ENCODE measurements at places on chromosomes 16 and 17.

DNA sequence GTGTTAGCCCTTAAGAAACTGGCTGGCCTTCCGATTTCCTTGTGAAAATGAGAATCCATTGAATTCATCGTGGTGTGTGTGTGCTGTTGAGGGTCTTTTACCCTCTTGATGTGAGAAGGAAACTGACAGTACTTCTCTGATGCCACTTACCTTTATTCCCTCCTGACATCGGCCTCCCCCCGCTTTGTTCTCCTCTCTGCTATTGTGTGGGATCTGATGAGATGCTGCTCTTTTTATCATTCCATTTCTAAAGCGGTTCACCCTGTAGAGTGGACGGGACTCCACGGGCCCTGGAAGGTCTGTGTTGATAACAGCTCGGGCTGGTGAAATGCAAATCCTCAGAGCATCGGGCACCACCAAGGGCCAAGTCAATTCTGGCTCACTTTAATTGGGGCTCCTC lies 69.8 kb downstream of the MARCHF10 start:
- peaks cover 17% of the 10 kb centered on the region for H3K27me3 ChIP-seq
- peak overlapping the region; percentile 25 for H3K4me3 ChIP-seq
- ATAC-seq, result no peak
- peak overlapping the region; percentile 62 for H3K27ac ChIP-seq

DNA sequence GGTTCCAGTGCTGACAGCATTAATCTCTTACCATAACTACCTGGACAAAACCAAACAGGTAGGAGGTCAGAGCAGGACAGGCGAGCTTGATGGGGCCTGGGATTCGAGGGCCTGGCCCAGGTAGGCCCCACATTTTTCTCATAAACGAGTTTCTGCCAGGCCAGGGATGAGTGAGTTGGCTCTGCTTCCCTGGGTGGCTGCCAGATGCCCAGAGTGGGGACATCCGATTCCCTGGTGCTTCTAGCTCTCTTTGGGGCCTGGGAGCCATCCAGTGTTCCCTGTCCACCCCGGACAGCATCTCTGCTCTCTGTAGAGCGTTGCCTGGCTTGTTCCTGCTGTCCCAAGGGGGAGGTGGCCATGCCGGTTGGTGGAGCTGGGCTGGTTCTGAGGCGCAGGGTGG lies 25.1 kb downstream of the TSC2 start:
- H3K4me3 ChIP-seq, result no peak overlapping the region
- H3K36me3 ChIP-seq, result peaks cover 22% of the 10 kb centered on the region
- H3K27me3 ChIP-seq, result no peaks in the 10 kb centered on the region
- no peak overlapping the region for H3K27ac ChIP-seq
- H3K4me1 ChIP-seq, result no peaks in the 10 kb centered on the region
- no peak for ATAC-seq

GRCh38 chr17:81392909-81393654 lies 2.2 kb upstream of the BAHCC1 start:
- peaks cover 30% of the 10 kb centered on the region for H3K27me3 ChIP-seq
- no peak overlapping the region for H3K4me3 ChIP-seq
- H3K4me1 ChIP-seq, result peaks cover 3% of the 10 kb centered on the region

DNA sequence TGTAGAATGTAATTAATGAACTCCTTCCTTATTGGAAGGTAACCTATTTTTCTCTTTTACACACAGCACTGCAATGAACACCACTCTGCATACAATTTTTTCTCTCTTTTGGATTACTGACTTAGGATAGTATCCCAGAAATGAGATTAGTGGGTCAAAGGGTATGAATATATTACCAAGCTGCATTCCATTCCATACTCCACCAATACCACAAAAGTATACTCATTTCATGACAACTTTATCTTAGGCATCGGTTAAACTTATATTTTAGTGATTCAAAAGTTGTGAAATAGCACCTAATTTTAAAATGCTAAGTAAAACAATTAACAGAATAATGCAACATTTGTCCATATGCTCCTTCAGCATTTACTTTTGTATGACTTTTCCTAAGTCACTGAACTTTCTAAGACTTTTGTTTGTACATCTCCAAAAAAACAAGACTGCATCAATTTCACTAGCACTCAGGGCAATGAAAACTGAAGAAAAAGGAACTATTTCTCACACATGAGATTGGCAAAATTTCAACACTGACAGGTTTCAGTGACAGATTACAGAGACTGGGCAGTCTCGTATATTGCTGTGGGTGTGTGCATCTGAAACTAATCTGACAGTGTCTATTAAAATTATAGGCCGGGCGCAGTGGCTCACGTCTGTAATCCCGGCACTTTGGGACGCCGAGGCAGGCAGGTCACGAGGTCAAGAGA lies 32.1 kb downstream of the HELZ start:
- peaks cover 44% of the 10 kb centered on the region for H3K36me3 ChIP-seq
- no peaks in the 10 kb centered on the region for H3K27me3 ChIP-seq
- H3K4me3 ChIP-seq, result no peak overlapping the region
- no peaks in the 10 kb centered on the region for H3K4me1 ChIP-seq

- H3K27ac ChIP-seq, result no peak overlapping the region
- no peaks in the 10 kb centered on the region for H3K36me3 ChIP-seq
- H3K4me1 ChIP-seq, result no peaks in the 10 kb centered on the region
- H3K27me3 ChIP-seq, result peaks cover 4% of the 10 kb centered on the region
- H3K4me3 ChIP-seq, result no peak overlapping the region
These were observed 66.3 kb upstream of the MYOCD start for GRCh38 chr17:12599186-12599920.

GRCh38 chr17:5283571-5284315 lies 1.7 kb downstream of the RABEP1 start:
- peaks cover 41% of the 10 kb centered on the region for H3K36me3 ChIP-seq
- no peaks in the 10 kb centered on the region for H3K27me3 ChIP-seq
- ATAC-seq, result no peak
- H3K4me1 ChIP-seq, result peaks cover 29% of the 10 kb centered on the region

DNA sequence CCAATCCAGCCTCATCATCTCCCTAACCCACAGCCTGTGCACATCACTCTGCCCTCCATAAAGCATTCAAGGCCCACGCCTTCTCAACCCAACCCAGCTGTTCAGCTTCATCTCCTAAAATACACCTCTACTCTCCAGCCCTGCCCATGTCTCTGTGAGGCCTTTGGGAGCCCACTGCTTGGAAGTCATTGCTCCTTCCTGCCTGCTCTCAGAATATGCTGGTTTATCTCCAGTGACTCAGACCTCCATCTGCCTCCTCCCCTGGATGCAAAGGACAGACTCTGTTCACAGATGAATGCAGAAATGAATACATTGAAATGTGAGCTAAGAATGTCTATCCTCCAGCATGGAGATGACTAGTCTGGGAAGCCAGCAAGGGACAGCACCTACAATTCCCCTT lies 19.0 kb downstream of the KCNG4 start:
- peaks cover 15% of the 10 kb centered on the region for H3K27me3 ChIP-seq
- no peak overlapping the region for H3K27ac ChIP-seq
- ATAC-seq, result no peak
- H3K4me3 ChIP-seq, result no peak overlapping the region
- no peaks in the 10 kb centered on the region for H3K4me1 ChIP-seq
- H3K36me3 ChIP-seq, result no peaks in the 10 kb centered on the region

- peaks cover 5% of the 10 kb centered on the region for H3K4me1 ChIP-seq
- ATAC-seq, result no peak
These were observed 69.0 kb downstream of the CHD9 start for GRCh38 chr16:53123747-53124146.

GRCh38 chr16:69848637-69849545 lies 86.8 kb downstream of the WWP2 start:
- H3K4me1 ChIP-seq, result no peaks in the 10 kb centered on the region
- H3K4me3 ChIP-seq, result no peak overlapping the region
- H3K36me3 ChIP-seq, result peaks cover 71% of the 10 kb centered on the region
- no peak overlapping the region for H3K27ac ChIP-seq
- no peak for ATAC-seq
- no peaks in the 10 kb centered on the region for H3K27me3 ChIP-seq

DNA sequence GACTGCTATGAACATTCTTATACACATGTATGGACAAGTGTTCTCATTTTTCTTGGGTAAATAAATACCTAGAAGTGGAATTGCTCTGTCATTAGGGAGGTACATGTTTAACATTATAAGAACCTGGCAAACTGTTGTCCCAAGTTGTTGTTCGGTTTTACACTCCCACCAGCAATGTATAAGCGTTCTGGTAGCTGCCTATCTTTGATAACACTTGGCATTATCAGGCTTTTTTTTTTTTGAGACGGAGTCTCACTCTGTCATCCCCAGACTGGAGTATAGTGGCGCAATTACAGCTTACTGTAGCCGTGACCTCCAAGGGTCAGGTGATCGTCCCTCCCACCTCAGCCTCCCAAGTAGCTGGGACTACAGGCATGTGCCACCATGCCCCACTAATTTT lies 16.3 kb downstream of the ATAD5 start:
- H3K27ac ChIP-seq, result no peak overlapping the region
- peaks cover 48% of the 10 kb centered on the region for H3K36me3 ChIP-seq
- H3K4me3 ChIP-seq, result no peak overlapping the region
- ATAC-seq, result no peak
- no peaks in the 10 kb centered on the region for H3K27me3 ChIP-seq
- H3K4me1 ChIP-seq, result no peaks in the 10 kb centered on the region

GRCh38 chr16:19505600-19506303 lies 16.1 kb downstream of the GDE1 start:
- H3K36me3 ChIP-seq, result peaks cover 95% of the 10 kb centered on the region
- H3K4me1 ChIP-seq, result no peaks in the 10 kb centered on the region
- H3K4me3 ChIP-seq, result no peak overlapping the region
- ATAC-seq, result no peak
- no peaks in the 10 kb centered on the region for H3K27me3 ChIP-seq

GRCh38 chr16:66523861-66524354 lies 26.0 kb downstream of the TK2 start:
- peak overlapping the region; percentile 76 for H3K4me3 ChIP-seq
- H3K27me3 ChIP-seq, result no peaks in the 10 kb centered on the region
- H3K4me1 ChIP-seq, result peaks cover 46% of the 10 kb centered on the region
- ATAC-seq, result no peak

- peaks cover 50% of the 10 kb centered on the region for H3K4me1 ChIP-seq
- no peaks in the 10 kb centered on the region for H3K27me3 ChIP-seq
- peak overlapping the region; percentile 80 for H3K27ac ChIP-seq
- no peak for ATAC-seq
- H3K36me3 ChIP-seq, result peaks cover 7% of the 10 kb centered on the region
These were observed 55.1 kb downstream of the RPTOR start for GRCh38 chr17:80599546-80600305.

DNA sequence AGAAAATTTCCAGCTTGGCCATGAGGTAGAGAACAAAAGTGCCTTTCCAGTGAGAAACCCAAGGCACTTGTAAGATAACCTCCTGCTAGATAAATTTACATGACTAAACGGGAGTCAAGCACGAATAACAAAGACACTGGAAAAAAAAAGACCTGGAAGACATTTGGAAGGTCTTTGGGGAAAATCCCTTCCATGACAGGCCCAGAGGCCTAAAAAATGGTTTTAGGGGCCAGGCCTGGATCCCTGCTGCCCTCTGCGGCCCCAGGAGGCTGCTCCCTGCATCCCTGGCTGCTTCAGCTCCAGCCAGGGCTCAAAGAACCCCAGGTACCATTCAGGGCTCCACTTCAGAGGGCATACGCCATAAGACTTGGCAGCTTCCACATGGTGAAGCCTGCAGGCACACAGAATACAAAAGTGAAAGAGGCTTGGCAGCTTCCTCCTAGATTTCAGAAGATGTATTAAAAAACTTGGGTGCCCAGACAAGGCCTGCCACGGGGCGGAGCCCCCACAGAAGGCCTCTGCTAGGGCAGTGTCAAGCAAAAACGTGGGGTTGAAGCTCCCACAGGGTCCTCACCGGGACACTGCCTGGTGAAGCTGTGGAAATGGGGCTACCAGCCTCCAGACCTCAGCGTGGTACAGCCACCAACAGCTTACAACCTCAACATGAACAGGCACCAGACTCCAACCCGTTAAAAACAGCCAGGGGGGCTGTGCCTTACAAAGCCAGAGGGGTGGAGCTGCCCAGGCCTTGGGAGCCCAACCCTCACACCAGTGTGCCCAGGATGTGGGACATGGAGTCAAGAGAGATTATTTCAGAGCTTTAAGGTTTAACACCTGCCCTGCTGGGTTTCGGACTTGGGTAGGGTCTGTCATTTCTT lies 77.1 kb downstream of the SDK2 start:
- peak overlapping the region; percentile 30 for H3K4me3 ChIP-seq
- no peaks in the 10 kb centered on the region for H3K36me3 ChIP-seq
- peak overlapping the region; percentile 50 for H3K27ac ChIP-seq
- H3K27me3 ChIP-seq, result no peaks in the 10 kb centered on the region

DNA sequence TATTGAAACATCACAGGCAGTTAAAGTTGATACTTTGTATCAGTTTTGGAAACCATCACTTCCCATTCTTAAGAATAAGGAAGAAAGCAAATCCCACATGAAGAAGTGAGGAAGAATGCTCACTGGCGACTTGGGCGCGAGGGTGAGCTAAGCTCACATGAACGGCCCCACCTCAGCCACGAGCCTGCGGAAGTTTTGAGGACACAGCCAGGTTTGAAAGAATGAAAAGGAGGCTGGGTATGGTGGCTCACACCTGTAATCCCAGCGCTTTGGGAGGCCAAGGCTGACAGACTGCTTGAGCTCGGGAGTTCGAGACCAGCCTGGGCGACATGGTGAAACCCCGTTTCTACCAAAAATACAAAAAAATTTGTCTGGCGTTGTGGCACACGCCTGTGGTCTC lies 110.3 kb upstream of the CHMP6 start:
- no peak for ATAC-seq
- peak overlapping the region; percentile 66 for H3K4me3 ChIP-seq
- H3K4me1 ChIP-seq, result peaks cover 28% of the 10 kb centered on the region
- H3K36me3 ChIP-seq, result peaks cover 77% of the 10 kb centered on the region
- no peaks in the 10 kb centered on the region for H3K27me3 ChIP-seq

GRCh38 chr17:39617446-39618245 lies 9.1 kb upstream of the PPP1R1B start:
- no peaks in the 10 kb centered on the region for H3K36me3 ChIP-seq
- no peak for ATAC-seq
- peak overlapping the region; percentile 74 for H3K4me3 ChIP-seq
- peaks cover 10% of the 10 kb centered on the region for H3K4me1 ChIP-seq
- H3K27ac ChIP-seq, result no peak overlapping the region

DNA sequence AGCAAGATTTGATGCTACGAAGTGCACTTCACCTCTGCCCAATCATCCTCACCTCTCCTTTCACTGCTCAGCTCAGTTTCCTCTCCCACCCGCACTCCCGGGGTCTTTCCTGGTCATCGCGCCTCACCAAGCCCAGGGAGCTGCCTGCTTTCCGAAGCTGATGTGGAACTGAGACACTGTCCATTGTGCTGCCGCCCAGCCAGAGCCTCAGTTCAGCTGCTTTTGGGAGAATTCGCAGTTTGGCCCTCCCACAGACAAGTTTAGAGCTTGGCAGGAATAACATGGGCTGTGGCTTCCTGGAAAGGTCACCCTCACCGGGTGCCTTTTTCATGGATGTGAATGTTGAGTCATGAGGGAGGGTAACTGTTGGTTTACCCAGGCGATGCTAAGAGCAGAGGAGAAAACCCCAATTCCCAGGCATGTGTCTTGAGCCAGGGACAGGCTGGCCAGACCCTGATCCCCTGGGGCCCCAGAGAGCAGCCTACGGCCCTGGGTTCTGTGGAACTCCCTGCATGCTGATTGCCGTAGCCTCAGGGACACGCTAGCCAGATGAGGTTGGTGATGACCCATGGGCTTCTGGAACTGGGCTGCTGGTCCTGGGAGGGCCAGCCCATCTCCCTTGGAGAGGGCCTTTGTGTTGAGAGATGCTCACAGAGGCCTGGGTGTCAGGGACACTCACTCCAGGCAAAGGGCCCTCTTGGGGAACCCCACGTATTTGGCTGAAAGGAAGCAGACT lies 1687.5 kb downstream of the TP53TG3F start:
- ATAC-seq, result no peak
- H3K36me3 ChIP-seq, result no peaks in the 10 kb centered on the region
- H3K4me3 ChIP-seq, result no peak overlapping the region
- no peaks in the 10 kb centered on the region for H3K27me3 ChIP-seq

- peak within 1 kb of the TSS; percentile 75 for H3K27ac ChIP-seq
- H3K4me1 ChIP-seq, result peaks cover 34% of the 10 kb centered on the region
- H3K36me3 ChIP-seq, result no peaks in the 10 kb centered on the region
- ATAC-seq, result peak; percentile 54
These were observed at the start of gene CDYL2 for GRCh38 chr16:80804526-80805383. Gene CDYL2 (minus strand): TSS chr16:80804598. CDS start chr16:80804173, 425 bp downstream.
